ENCODE measurements at places on chromosomes 11 and 22.

GRCh38 chr11:729492-730074, 17.7 kb upstream of the TALDO1 start:
- DNase-seq, result no peak

DNA sequence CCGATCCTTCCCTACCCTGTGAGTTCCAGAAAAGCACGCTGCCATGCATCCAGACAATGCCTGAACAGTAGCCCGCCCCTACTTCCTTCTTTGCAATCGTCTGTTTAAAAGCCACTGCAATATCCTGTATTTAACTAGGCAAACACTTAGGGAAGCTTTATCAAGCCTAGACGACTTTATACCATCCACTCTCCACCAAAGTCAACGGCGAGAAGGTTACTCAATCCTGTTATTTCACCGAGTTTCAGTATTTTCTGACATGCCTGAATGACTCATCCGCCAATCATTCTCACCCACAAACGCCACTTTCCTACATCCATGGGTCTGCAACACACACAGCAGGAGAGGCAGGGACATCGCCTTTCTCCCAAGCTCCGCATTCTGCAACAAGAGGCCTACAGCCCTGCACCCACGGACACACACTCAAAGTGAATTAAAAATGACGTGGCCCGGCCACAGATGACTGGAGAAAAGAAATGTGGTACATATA, 9.3 kb downstream of the CELSR1 start:
- DNase-seq, result no peak

GRCh38 chr22:39142088-39142680, 10.3 kb downstream of the CBX7 start:
- no peak for DNase-seq

GRCh38 chr22:37060801-37061610, 9.5 kb downstream of the KCTD17 start:
- DNase-seq, result no peak

- DNase-seq, result no peak
These were observed 38.4 kb downstream of the FDX1 start for GRCh38 chr11:110468121-110468520.

DNA sequence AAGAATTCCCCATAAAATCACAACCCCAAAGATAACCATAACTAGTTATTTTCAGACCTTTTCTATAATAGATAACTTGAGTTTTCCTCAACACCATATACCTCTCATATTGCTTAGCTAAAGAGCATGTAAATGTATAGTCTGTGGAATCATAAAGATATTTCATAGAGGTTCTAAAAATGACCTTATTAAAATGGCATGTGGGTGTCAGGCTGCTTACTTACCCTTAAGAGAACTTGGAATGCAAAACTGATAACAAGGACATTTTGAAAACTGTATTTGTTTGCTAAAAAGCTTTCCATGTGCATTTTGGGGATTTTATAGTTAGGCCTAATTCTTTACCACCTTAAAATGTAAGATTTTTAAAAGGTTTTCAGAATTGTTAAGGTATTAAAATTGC, 4.7 kb downstream of the SIK2 start:
- no peak for DNase-seq

DNA sequence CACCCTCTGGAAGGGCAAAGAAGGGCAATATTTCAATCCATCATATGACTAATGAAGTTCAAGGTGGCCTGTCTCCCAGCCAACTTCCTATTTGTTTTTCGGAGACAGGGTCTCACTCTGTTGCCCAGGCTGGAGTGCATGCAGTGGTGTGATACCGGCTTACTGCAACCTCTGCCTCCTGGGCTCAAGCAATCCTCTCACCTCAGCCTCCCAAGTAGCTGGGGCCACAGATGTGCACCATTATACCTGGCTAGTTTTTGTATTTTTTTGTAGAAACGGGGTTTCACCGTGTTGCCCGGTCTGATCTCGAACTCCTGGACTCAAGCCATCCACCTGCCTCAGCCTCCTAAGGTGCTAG, 13.4 kb downstream of the ABTB2 start:
- no peak for DNase-seq

DNA sequence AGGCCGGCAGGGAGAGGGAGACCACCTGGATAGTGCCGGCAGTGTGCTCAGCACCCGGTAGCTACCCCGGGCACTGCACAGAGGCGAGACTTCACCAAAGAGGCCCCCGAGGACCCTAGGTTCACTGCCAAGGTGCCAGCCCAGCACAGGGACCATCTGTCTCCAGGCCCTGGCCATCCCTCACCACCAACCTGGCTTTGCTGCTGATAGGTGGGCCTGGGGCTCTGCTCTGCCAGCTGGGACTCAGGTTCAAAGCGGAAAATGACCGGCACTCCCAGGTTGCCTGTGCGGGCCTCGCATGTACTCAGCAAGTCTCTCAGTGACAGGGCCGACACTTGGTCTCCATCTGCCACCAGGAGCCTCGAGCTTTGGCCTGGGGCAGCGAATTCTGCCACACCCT, 812.2 kb downstream of the BRD1 start:
- no peak for DNase-seq

DNA sequence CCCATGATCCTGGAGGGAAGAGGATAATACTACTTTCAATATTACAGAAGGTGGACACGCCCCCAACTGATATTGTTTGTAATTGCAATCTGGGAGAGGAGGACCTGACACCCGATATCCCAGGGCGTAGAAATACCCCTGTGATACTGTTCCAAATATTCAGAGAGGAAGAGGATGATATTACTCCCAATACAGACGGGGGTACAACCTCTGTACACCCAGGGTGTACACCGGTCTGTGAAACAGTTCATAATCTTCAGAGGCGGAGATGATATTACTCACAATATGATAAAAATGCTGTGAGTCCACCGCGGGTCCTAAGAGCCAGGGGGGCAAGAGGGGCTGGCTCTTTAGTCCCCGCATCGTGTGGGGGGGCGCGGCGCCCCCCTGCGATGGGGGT, 57.2 kb upstream of the ALDH3B2 start:
- no peak for DNase-seq

DNA sequence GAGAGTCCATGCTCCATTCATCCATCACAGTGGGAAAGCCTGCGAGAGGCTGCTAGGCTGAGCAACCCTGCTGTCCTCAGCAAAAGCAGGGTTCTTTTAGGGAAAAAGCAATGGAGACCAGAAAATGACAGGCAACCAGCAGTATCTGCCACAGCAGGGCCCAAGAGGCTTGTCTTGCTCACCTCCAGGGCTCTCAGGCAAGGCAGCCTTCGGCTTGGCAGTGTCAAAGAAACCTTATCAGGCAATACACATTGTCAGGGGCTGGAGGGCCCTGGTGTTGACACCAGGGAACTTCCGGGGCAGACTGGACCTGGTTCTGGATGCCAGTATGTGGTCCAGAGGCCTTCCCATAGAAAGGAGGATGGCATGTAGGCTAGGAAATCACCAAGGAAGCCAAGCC, 10.2 kb upstream of the TLCD5 start:
- no peak for DNase-seq

- DNase-seq, result no peak
These were observed 121.5 kb downstream of the MAML2 start for GRCh38 chr11:96221244-96222070.

DNA sequence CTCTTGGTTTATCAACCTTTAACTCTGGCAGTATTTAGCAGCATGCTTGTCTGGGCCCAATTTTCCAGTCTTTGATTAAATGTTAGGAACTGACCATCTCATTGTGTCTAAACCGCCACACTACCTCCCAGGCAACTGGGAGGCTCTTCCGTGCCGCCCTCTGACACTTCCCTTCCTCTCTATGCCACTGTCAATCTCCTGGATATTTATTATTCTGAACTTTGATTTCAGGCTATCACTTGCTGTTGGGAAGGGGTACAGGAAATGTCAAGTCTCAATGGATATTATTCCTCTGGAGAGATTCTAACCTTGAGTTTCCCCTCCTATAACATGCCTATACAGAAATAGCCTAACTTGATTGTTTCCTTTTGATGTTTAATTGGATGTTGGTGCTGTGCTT, 222.9 kb upstream of the NARS2 start:
- no peak for DNase-seq

DNA sequence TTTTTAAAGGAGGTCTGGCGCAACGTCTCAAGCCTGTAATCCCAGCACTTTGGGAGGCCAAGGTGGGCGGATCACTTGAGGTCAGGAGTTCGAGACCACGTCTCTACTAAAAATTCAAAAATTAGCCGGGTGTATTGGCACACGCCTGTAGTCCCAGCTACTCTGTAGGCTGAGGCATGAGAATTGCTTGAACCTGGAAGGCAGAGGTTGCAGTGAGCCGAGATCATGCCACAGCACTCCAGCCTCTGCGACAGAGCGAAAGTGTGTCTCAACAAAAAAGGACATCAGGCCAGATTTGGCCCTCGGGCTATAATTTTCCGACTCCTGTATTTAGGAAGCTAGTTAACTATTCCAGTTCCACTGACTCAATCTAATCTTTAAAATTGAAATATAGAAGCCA, 78.7 kb upstream of the SLC25A18 start:
- DNase-seq, result no peak

GRCh38 chr11:44670794-44671193, 56.0 kb upstream of the TSPAN18 start:
- DNase-seq, result no peak

DNA sequence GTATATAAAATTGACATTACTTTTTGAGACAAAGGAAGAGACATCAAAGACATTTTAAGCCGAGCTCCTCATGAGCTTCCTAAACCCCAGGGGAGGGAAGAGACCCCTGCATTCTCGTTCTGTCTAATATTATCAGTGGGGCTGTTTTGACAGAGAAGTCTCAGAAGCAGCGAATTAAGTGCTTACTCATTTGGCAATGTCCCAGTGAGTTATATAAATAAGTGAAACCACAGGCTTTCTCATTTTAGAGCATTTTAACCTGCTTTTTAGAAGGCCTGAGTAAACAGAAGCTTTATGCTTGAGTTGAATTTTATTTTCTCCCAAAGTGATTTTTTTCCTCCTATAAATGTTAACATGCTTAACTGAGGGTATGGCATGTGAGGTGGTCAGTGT, 23.2 kb upstream of the C1QTNF4 start:
- DNase-seq, result no peak

DNA sequence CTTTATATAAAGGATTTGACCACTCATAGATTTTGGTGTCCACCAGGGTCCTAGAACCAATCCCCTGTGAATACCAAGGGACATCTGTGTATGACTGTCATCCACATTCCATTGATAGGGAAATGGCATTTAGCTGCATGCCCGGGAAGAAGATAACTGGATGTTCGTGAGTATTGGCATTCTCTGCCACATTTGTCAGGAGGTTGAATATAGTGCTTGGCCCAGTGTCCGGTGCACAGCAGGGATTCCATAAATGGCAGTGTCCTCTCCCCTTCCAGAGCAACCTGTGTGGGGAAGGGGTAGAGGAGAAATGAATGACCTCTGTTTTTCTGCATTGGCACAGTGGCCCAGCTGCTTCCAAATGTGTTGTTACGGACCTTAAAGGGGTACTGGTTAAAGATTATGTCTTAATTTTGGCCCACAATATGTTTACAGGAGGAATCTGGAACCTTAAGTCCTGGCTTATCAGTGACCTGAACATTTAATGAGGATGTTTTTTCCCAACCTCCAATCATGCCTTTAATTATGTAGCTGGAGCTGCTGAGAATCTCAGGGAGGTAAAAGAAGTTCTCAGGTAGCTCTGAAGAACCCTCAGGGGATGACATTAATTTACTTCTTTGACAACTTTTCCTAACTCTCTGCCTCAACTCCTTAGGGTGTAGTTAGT, 33.6 kb upstream of the OR4B1 start:
- DNase-seq, result no peak

GRCh38 chr11:119512369-119512768, 89.4 kb upstream of the THY1 start:
- DNase-seq, result no peak

DNA sequence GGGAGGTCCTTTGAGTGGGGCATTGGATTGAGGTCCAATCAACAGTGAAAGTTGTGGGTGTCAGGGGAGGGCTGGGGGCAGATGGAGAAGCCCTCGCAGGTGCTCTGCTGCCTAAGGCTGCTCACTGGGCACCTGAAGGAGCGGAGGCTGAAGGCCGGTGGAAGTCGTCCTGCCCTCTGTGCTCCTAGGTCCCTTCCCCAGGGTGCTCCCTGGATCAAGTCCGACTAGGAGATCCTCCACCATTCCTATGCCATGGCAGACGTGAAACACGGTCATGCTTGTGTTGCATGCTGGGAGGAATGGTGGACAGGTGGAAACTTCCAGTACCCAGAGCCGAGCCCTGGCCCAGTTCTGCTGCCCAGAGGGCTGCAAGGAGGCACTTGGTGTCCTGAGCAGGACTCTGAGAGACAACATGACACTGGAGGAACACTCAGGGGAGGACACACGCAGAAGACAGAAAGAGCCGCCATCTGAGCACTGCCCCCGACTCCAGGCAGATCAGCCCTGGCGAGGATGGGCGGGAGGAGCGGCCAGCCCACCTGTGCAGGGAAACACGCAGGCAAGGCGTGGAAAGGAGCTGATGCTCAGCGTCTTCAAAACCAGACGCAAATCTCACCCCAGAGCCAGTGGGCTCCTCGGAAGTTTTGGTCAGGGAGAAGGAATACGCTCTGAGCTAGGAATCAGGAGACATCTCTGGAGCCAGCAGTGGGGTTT, 786.8 kb downstream of the BRD1 start:
- no peak for DNase-seq

DNA sequence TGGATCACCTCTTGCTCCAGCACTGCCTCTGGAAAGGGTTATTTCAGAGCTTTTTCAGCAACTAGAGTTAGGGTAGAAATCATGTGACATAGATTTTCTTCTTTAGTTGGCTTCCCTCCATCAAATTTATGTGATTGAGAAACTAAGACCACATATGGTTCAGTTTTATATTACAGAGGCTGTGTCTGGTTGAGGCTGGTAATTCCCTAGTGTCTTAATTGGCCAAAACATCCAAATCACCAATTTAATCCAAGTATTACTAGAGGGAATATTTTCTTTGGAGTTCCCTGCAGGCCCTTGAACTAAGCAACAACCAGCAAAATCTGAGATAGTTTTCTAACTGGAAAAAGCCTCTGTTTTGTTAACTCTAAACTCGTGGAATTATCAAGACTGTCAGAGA, 136.3 kb downstream of the ARHGAP42 start:
- no peak for DNase-seq

DNA sequence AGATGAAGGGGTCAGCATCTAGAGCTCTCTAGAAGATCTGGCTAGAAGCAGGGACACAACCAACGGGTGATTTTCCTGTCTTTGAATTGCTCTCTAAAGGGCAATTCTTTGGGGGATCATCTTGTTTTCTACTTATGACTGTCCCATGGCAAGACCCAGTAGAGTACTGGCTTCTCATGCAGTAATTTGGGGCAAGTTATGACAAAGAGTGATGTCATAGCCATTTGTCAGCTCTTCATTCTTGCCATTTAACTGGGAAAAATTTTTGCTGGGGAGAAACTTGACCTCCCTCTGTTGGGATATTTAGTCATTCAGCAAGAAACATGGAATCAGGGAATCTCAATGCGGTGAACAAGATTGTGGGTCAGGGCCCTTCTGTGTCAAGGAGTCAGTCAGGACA, 80.4 kb downstream of the SLC1A2 start:
- DNase-seq, result no peak

GRCh38 chr22:19525116-19525660, 978 bp upstream of the CLDN5 start:
- no peak for DNase-seq

GRCh38 chr11:117010808-117011540, 87.3 kb downstream of the SIK3 start:
- no peak for DNase-seq

GRCh38 chr22:40764763-40765441, 54.2 kb downstream of the SLC25A17 start:
- DNase-seq, result no peak
